ENCODE measurements at places on chromosomes 5 and 9.

- DNase-seq: no peak
These were observed 107.4 kb downstream of the LMNB1 start for GRCh38 chr5:126884269-126884819.

DNA sequence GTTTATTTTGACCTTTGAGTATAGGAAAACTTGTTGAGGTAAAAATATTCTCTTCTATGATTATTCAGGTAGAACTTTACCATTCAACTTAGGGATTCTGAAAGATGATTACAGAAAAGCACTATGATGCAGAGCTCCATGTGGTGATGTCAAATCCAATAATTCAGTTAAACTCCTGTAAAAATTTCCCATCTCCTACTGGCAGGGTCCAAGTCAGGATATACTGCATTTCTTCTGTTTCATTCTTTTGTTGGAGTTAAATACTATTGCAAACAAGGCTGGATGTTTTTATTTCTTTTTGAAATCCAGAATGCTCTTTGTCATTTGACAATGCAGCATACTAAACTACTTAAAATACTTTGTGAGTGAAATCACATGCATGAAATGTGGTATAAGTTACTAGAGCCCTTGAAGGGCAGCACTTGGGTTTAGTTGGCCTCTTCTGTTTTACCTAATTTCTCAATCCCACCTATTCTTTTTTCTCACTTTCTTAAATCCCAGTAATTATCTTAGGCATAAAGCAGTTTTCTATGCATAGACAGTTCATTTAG is 204.5 kb downstream of the FBXL7 start:
- DNase-seq: no peak

DNA sequence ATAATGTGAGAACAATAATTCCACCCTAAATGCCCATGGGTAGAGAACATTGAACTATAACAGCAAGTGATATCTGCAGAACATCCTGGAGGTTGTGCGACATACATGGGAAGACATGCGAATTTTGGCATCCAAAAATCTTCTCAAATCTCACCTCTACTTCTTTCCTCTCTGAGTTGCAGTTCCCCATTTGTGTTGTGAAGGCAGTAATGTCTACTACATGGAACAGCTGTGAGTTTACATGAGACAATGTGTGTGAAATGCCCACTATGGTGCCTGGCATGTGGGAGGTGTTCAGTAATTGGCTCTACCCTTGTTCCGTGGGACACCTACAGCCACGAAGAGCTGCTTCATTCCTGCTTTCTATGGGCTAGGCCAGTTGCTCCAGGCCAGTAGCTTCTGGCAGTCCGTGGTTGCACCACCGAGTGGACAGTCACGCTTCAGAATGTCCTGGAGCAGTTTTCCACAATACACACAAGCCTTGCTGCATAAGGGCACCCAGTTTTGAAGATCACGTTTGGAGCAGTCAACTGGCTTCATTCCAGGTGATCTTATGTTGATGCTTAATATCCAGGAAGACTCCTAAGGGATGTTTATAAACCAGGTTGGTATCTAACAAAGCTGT is 297.7 kb downstream of the DEPDC1B start:
- peak; percentile 9 for DNase-seq

GRCh38 chr9:133762488-133763271 is 24.5 kb upstream of the SARDH start:
- DNase-seq: no peak

DNA sequence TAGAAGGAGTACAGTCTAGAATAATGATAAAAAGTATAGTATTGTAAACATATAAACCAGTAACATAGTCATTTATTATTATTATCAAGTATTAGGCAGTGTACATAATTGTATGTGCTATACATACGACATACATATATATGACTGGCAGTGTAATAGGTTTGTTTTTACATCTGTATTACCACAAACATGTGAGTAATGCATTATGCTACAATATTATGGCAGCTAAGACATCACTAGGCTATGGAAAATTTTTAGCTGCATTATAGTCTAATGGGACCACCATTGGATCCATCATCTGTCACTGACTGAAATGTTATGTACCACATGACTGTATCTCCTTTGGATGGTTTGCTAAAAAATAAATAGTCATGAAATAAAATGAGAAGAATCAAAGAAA is 530.0 kb downstream of the PRR16 start:
- no peak for DNase-seq

DNA sequence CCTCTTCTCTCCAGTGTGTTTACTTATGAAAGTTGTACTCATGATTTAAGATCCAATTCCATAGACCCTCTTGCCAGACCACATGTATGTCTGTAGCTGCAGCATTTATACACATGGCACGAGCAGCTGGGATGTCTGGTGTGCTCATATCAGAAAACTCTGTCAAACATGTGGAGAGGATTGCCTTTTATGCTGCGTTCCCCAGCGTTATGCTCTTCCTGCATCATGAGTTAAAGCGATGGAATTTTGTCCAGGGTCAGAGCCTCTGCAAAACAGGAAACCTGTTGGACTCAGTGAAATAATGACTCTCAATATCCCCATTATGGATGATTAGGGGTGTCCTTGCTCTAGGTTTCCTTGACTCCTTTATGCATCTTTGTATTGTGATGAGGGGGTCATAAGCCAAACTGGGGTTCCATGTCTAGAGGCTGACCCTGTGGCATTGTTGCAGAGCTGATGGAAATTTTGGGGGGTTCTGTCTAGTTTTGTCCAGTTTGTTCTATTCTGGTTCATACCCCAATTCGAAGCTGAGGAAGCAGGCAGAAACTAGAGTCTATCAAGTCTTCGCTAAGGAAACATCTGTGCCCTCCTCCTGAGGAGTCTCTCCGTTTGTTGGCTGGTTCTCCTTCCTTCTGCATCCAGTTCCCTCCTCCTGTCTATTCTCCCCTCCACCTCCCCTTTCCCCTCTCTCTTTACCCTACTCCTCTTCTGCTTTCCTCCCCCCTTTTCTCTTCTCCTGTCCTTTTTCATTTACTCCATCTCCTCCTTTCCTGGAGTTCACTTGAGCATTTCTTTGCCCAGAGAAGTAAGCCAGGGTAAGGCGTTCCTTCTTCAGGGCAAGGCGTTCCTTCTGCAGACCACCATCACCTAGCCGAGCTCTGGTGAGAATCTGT is 252.8 kb downstream of the MAST4 start:
- DNase-seq: no peak

DNA sequence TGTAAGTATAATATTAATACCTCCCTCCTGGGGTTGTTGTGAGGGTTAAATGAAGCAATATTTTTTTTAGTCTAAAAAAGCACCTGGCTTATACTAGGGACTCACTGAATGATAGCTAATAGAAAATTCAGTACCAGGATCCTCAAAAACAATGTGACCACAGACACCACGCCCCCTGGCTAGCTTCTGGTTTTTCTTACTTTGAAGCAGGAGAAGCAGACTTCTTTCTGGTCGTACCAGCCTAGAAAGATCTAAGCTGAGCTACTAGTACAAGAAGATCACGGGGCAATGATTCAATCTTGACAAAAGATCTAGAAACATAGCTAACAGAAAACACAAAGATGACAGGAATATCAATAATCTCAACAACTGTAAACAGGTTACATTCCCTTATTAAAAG is 218.5 kb upstream of the SLC30A5 start:
- DNase-seq: no peak

- no peak for DNase-seq
These were observed 42.0 kb upstream of the PITX1 start for GRCh38 chr5:135076051-135076491.

DNA sequence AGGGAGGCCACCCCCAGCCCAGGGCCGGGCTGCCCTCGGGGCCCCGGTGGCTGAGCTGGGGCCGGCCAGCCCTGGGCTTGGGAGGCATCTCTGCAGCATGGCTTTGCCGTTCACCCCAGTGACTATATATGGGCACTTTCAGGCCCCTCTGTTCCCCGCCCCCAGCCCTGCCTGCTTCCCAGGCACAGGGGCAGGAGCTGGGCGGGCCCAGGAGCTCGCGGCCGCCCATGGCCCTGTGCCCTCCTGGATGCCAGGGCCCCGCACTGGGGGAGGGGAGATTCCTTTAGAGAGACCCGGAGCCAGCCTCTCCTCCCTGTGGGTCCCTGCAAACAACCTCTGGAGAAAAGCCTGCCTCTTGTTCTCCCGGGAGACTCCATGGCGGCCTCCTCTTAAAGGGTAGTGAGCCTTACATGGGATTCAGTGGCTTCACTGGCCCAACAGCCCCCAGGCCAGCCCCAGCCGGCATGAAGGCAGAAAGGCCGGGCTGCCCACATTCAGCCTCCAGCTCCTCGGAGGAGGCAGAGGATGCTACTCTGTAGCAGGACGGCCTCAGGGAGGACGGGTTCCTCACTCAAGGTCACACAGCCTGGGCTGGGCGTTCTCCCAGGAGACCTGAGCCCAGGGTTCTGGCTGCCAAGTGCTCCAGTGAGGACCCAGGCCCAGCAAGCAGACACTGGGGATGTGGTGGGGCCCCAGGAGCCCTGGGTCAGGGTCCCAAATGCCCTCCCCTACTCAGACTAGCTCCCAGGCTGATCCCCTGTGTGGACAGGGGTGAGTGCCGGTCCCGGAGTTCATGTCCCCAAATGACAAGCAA is 4.1 kb downstream of the NACC2 start:
- DNase-seq: no peak

GRCh38 chr9:16203729-16204573 is 651.1 kb downstream of the CCDC171 start:
- no peak for DNase-seq

DNA sequence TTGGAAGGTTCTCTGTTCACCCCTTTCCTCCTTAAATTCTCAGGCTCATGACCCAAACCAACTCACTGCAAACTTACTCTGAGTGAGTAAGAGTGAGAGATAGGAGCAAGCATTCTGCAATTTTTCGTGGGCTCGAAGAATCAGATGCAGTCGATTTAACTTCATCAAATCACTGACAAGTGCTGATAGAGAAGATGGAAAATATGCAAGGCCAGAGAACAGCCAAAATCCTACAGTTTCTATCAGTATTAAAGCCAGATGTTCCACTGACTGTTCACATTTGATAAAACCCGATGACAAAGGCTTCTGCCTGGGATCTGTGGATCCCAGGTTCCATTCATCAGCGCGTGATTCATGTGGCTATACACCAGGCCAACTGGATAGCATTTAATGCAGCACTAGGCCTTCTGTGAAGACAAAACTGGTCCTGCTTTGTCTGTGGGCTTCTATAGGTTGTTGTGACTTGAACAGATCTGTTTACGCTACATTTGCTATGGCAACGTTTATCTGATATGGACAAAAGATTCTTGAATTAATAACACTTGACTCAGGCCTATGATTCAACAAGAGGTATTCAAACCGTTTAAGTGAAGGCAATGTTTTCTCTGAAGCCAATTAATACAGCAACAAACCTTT is 251.2 kb downstream of the NFIB start:
- DNase-seq: no peak

GRCh38 chr5:34721327-34721726 is 65.2 kb downstream of the RAI14 start:
- no peak for DNase-seq

GRCh38 chr5:95519681-95520080 is 35.1 kb downstream of the SKIC3 start:
- no peak for DNase-seq

GRCh38 chr5:142280066-142281007 is 44.5 kb downstream of the SPRY4 start:
- DNase-seq: no peak

- DNase-seq: no peak
These were observed 19.6 kb downstream of the ITGA2 start for GRCh38 chr5:53008751-53009150.
